HTR-8/SVneo (cell line): ENCODE measurements at places on chromosomes 7 and 10.

DNA sequence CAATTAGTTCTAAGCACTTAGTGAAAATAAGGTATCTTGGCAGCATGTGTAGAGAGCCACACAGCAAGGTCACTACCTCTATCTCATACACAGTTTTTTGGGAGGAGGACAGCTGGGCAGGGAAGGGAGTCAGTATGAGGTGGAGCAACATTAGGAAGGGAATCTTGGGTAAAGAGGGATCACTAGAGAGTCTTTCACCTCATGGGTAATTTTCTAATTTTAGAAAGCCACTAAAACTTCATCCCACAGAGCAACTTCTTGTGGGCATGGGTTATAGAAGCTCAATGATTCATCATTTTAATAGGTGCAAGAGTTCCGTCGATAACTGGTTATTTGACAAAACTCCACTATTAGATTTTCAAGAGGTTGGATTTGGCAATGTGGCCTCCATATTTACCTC, 2.5 kb downstream of the NRAP start:
- no peak for DNase-seq

DNA sequence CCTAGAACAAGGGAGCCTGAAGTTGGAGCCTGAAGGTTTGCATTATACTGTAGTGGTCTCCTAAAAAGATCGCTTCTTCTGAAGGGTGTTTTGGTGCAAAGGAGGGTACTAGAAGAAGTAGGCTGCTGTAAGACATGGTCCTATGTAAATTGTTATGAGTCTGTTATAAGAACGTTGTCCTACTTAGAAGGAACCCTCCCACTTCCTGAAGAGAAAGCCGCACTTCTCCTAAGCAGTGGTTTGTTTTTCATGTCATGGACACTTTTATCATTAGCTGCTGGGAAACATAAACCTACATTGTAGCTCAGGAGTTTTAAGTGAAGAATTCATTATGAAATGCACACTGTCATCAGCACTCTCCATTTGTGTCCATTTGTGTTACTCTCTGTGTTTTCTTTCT, 129.1 kb upstream of the ITGB1 start:
- no peak for DNase-seq

DNA sequence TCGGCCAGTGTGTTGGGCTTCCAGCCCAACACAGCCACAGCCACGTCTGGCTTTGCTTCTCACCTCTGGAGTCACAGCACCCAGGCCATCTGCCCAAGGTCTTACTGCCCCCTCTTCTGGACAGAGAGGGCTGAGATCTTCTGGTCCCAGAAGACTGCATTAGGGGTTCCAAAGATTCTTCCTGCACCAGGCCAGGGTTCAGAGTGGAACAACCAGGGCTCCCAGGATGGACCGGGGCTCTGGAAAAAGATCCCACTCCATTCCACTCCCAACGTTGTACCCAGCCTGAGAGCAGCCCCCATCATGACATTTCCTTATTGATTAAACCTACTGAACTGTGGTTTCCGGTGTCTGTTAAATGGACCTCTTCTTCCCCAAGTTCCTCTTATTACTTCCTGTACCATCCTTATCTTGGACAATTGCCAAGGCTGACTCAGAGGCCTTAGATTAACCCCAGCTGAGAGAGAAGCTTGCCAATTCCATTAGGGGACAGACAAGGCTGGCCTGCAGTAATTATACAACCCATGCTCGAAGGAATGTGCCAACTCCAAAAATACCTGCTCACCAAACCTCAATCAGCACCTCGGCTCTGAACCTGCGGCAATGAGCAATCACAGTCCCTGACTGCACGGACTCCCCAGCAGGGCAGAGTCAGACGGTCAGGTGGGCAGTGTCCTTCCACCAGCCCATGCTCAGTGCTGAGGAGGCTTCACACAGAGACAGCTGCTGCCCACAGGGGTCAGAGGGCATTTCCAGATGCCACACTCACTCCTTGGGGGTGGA, 47.9 kb upstream of the NPFFR1 start:
- peak; percentile 87 for DNase-seq

GRCh38 chr7:683526-684205, 42.8 kb upstream of the DNAAF5 start:
- no peak for DNase-seq

GRCh38 chr10:35442592-35442991, 106.3 kb downstream of the CCNY start:
- no peak for DNase-seq

DNA sequence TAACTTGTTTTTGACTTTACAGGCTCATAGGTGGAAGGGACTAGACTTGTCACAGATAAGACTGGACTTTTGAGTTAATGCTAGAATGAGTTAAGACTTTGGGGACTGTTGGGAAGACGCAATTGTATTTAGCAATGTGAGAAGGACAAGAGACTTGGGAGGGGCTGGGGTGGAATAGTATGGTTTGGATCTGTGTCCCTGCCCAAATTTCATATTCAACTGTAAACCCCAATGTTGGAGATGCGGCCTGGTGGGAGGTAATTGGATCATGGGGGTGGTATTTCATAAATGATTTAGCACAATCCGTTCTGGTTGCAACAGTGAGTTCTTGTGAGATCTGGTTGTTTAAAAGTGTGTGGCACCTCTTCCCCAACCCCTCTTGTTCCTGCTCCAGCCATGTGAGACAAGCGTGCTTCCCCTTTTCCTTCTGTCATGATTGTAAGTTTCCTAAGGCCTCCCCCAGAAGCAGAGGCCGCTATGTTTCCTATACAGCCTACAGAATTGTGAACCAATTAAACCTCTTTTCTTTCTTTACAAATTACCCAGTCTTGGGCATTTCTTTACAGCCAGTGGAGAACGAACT, 22.6 kb downstream of the RNF216 start:
- no peak for DNase-seq

GRCh38 chr7:30764030-30764975, 6.9 kb upstream of the MINDY4 start:
- DNase-seq, result no peak

- DNase-seq, result peak; percentile 22
These were observed 534.1 kb downstream of the SDK1 start for GRCh38 chr7:3835109-3835508.

- no peak for DNase-seq
These were observed 33.8 kb upstream of the MNX1 start for GRCh38 chr7:157044147-157044687.

DNA sequence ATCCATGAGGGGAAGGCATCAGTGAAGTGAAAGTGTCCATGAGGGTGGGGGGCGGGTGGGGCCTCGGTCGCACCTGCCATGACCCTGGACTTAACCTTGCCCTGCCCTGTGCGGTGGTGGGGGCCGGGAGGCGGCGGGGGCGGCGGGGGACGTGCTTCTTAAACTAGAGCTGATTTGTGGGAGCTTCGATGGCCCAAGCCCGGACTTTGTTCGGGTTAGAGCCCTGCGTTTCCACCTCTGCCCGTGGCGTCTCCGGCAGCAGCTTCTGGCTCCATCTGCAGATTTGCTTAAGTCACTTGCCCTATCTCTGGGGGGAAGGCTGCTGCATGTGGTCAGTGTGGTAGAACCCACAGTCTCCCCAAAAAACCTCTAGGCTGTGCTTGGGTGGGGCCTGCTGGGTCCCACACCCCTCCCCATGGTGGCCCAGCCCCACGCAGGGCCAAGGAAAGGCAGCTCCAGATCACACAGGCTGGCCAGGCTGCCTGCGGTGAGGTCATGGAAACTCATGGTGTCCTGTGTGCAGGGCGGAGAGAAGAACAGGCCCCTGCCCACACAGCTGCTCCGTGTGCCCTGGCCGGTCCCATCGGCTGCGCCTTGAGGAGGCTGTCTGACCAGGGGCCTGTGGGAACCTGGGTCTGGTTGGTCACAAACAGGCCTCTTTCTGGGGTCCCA, 93.2 kb downstream of the INPP5A start:
- no peak for DNase-seq

DNA sequence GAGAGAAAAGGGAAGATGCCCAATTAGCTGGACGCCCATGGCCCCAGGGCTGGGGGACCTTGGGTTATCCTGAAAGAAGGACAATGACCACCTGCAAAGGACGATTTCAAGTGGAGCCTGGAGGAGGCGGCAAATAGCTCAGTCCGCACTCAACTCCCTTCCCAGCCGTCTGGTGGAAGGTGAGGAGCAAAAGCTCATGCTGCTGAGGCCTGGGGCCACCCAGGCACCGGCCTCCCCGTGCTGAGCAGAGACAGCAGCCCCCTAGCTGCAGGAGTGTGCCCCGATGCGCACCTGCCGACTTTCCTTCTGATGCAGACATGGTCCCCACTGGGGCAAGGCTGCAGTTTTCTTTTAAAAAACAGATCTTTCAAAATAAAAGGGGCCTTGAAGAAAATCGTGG, 7.9 kb downstream of the FAM20C start:
- DNase-seq, result no peak

DNA sequence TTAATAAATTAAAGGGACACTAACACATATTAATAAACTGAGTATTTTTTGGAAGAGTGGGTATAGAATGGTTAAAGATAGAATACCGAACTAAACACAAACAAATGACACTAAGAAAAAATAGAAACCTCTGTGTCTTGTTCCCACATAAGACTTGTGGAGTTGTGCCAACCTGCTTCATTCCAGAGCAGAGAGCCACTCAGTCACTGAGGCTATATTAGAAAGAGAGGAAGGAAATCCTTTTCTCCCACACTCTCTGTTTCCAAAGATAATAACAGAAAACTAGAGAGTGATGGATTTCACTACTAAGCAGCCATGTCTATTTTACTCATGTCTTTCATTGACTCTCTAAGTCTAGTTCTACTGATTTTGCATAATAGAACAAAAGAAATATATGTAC, 26.0 kb downstream of the CTNNA3 start:
- no peak for DNase-seq

GRCh38 chr10:81603106-81603620, 271.8 kb upstream of the NRG3 start:
- DNase-seq, result no peak

GRCh38 chr7:16801111-16801542, 3.7 kb downstream of the AGR2 start:
- peak; percentile 72 for DNase-seq

DNA sequence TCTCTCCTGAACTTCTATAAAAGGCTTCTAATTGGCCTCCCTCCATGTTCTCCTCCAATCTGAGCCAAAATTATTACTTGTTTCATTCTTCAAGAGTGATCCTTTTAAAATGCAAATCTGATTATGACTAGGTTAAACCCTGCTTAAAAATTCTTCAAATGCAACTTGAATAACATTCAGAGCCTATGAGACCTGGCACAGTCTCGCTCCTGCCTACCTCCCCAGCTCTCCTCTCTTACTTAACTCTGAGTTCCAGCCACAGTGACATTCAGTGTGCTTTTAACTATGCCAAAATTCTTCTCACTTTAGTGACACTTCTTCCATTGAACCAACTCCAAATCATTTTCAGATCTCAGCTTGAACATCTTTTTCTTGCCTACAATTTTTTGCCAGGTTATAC, 68.8 kb downstream of the TMEM168 start:
- DNase-seq, result no peak

DNA sequence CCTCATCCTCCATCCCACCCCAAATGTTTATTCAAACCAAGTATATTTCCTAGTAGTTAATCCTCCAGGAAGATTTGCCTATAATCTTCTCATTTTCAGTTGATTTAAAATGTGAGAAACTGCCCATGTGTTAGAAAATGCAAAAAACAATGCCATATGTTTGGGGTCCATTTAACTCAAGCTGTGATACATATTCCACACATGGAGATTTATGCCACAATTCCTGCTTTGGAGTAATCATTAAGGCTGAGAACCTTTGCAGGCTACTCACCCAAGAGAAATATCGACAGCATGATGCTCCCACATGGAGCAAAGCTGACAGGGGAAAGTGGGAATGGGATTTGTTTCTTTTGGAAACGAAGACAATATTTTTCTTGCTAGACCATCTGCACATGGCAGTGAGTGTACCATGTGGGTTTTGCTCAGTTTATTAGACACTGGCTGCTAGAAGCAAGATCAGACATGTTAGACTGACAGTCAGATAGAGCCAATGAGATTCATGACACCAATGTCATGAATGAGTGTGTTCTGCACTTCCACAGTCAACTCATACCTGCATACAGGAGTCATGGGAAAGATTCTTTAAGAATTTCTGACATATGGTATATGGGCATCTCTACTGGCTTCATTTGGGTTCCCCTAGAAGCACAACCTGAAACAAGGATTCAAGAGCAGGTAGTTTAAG, 3.4 kb upstream of the GRM8 start:
- no peak for DNase-seq

DNA sequence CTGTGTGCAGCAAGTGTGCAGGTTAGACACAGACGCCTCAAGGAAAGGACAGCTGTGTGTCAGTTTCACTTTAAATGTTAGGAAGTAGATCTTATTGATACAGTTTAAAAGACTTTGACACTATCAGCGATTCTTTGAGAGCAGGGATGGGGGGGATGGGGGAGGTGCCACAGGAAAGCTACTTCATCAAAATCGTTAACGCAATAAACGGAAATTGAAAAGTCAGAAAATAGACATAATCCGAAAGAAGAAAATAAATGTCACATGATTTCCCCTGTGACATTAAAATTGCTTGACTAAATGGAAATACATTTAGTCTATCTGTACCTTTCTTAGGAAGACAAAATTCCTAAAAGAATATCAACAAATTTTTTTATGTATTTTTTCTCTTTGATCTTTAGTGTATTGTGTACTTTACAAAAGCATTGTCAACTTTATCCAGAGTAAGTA, 476 bp upstream of the ZNF33B start:
- DNase-seq, result no peak

- no peak for DNase-seq
These were observed 516.7 kb downstream of the PARD3 start for GRCh38 chr10:34298346-34298818.
